Activated CD4-positive, alpha-beta memory T cell treated with anti-CD3 and anti-CD28 coated beads for 36 hours (primary cell): ENCODE measurements at places on chromosomes 16 and 17.

GRCh38 chr17:3755335-3756030, 31.8 kb downstream of the HASPIN start:
- no peak for DNase-seq

DNA sequence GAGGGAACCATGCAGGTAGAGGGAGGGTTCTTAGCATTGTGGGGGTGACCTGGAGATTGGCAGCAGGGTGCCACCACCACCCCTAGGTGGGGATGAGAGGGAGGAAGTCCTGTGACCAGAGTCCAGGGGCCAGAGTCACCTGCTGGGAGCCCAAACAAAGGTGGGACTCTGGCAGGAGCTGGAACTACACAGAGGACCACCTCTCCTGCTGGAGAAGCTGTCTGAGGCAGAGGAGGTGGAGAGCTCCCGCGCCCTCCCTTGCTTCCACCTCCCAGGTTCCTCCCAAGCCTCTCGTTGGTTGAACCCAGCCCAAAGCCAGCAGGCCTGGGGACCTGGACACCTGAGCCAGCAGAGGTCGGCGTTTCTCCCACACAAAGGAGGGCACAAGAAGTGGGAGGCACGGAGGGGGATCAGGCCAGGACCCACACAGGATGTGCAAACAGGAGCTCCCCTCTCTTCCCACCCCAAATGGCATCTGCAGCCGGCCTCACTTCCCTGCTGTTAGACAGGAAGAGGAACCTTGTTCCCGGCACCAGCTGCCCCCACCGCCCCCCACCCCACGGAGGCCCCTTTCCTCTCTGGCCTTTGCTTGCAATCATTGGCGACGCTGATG, 154.6 kb downstream of the SEC14L1 start:
- no peak for DNase-seq

- no peak for DNase-seq
Measured at GRCh38 chr17:67801626-67802175, 23.6 kb upstream of the BPTF start.

DNA sequence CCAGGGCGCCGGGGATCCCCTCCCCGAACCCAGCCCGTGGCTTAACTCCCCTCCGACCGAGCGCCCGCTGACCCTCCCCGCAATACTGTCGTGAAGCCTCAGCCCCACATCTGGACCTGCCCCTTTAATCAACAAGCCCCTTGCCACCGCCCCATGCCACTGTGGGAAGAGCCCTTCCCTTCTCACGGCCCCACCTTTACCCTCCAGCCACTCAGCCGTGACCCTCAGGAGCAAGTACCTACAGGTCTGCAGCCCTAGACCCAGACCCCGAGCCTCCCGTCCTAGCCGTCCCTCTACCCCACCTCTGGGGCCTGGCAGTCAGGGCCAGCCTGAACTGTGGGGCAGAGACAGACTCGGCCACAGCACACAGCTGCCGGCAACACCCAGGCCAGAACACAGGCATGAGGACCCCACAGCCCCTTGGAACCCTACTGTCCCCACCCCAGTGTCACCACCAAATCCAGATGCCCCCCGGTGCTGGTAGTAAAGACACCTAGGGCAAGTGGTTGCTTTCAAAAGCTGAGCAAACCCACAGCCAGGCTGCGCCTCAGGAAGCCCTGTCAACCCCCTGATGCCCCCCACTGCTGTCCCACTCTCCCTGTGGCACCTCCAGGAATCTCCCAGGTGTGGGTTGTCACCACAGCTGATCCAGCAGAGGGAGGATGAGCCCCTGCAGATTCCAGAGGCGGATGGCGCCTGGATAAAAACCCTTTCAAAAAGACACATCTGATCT, 1.4 kb downstream of the NXPH3 start:
- DNase-seq: no peak

GRCh38 chr16:15427648-15428239, 6.6 kb upstream of the BMERB1 start:
- peak; percentile 68 for DNase-seq

DNA sequence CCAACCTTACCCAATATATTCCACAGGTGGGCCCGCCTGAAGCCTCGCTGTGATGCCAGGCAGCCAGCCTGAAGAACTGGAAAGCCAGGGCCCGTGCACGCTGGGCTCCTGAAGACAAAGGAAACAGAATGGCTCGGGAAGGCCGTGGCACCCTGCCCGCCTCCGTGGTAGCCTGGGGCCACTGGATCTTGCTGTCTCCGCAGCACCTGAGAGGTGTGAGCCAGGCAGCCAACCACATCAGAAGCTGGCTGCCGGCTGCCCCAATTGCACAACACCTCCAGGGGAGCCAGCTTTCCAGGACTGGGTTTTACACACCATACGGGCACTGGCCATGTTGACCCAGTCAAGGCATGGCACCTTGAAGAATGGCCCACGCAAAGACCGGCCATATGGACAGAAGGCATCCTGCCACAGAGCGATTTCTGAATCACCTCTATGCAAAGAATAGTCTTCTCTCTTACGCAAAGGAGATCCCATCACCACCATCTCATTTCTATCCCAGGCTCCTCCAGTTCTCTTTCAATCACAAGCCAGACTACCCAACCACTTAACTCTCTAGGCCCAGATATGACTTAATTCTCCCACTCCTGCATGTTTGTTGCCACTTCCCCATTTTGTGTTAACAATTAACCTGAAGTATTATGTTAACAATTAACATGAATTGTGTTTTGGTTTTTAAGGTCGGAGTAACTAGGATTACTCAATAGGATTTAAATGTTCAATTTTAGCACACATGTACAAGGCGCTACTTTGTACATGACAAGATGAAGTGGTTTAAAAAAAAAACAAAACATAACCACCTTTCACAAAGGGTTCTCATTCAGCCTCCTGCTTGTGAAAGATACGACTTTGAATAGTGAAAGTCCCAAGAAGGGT, 32.1 kb downstream of the ZFHX3 start:
- DNase-seq: no peak

DNA sequence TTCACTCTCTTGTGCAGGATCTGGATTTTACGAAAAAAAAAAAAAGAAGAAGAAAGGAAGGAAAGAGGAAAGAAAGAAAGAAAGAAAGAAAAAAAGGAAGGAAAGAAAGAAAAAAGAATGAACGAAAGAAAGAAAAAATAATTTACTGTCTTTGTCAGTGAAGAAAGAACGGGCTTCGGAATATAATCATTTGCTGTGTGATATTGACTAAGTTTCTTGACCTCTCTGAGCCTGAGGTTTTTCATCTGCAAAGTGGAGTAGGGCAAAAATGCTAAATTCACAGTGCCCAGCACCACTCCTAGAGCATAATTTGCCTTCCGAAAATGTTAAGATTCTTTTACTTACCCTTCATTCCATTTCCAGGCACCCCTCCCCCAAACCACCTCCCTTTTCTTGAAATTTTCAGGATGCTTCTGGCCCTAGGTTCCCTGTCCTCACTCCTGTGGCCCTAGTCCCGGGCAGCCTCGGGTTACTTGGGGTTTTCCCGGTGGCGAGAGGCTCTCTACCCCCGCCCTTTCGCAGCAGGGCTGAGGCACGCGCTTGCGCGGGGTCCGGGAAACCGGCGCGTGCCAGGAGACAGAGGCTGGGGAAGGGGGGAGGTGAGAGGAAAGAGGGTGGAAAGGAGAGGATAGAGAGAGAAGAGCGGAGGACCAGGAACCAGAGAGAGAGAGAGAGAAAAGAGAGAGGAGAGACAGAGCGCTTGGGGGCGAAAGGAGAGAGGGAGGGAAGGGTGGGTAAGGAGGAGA, at the start of gene CNTNAP1:
TSS of gene CNTNAP1 (plus strand) at position 556 of the 746 bp plus-strand sequence. CDS start 299 bp downstream, outside the sequence.
- DNase-seq: peak; percentile 48

GRCh38 chr17:6793748-6794493, 17.9 kb downstream of the FBXO39 start:
- no peak for DNase-seq

- no peak for DNase-seq
Measured at GRCh38 chr17:20028443-20028842, 19.3 kb downstream of the SPECC1 start.
